Stimulated activated naive B cell treated with anti-CD40 and anti-IgM and Interleukin-4, amounts not matched to agents 10 μg/mL and 1 μg/mL and 100 μg/mL, for 72 hours (primary cell): ENCODE measurements at places on chromosomes 11 and 22.

DNA sequence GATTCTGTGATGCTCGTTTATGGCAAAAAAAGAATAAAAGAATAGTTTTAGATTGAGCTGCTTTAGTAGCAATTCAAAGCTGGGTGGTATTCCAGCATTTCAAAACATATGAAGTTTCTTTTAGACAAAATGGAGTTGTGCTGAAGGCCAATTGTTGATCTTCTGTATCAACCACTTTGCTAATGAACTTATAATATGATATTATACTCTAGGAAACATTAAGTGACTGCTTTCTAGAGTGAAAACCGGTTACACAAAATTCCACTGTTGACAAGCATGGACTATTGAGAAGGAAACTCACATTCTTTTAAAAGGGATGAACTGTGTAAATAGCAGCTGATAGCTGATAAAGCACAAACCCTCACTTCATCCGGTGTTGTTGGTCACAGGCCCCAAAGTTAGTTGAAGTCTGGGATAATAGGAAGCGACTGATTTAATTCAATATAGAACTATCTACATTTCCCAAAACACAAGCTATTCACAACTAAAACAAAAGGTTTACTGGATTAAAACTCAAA lies 255.1 kb downstream of the CADM1 start:
- H3K27ac ChIP-seq: no peak overlapping the region
- DNase-seq: no peak
- H3K4me1 ChIP-seq: no peaks in the 10 kb centered on the region
- no peak overlapping the region for H3K4me3 ChIP-seq
- no peaks in the 10 kb centered on the region for H3K27me3 ChIP-seq

DNA sequence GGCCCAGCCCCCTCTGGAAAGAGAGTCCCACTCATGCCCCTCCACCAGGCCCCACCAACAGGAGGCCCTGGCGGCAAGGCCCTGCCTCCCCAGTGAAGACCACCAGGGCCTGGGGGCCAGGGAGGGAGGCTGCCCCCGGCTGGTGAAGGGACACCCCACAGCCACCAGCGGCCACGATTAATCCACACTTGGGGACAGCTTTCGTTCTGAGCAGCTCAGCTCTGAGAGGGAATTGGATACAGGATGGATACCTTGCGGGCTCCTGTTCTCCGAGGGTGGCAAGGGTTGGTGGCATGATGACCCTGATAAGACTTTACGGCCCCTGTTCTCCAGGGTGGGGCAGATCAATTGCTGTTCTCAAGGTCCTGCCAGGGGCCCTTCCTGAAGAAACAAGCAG lies 6.9 kb upstream of the NLRP6 start:
- H3K4me1 ChIP-seq: peaks cover 58% of the 10 kb centered on the region
- no peak overlapping the region for H3K27ac ChIP-seq
- no peak overlapping the region for H3K4me3 ChIP-seq
- no peaks in the 10 kb centered on the region for H3K27me3 ChIP-seq
- no peak for DNase-seq

GRCh38 chr11:105152560-105152959 lies 13.0 kb upstream of the CARD18 start:
- no peaks in the 10 kb centered on the region for H3K36me3 ChIP-seq
- no peaks in the 10 kb centered on the region for H3K27me3 ChIP-seq
- H3K27ac ChIP-seq: no peak overlapping the region
- no peak overlapping the region for H3K4me3 ChIP-seq
- no peaks in the 10 kb centered on the region for H3K4me1 ChIP-seq

DNA sequence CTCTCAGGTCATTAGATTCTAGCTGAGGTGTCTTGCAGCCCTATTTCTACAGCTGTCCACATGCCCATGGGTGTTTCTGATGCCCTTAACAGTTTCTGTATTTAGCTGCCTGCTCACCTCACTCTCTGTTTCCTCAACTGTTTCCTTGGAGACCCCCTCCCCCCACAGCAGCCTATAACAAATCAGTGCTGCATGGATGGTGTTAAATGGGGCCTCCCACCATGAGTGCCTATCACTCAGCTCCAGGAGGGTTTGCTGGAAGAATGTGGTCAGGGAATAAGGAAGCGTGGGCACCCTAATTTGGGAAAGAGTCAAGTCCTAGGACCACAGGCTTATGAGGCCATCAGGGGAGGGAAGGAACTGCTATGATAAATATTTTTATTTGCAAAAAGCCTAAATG lies 8.6 kb downstream of the KLHL35 start:
- peaks cover 19% of the 10 kb centered on the region for H3K27me3 ChIP-seq
- no peak for DNase-seq
- H3K27ac ChIP-seq: no peak overlapping the region
- H3K4me1 ChIP-seq: peaks cover 8% of the 10 kb centered on the region
- H3K36me3 ChIP-seq: peaks cover 39% of the 10 kb centered on the region
- H3K4me3 ChIP-seq: no peak overlapping the region

- DNase-seq: no peak
- no peak overlapping the region for H3K4me3 ChIP-seq
- H3K4me1 ChIP-seq: no peaks in the 10 kb centered on the region
- peaks cover 19% of the 10 kb centered on the region for H3K27me3 ChIP-seq
Measured at GRCh38 chr22:26182723-26183122, 13.5 kb downstream of the SEZ6L start.

DNA sequence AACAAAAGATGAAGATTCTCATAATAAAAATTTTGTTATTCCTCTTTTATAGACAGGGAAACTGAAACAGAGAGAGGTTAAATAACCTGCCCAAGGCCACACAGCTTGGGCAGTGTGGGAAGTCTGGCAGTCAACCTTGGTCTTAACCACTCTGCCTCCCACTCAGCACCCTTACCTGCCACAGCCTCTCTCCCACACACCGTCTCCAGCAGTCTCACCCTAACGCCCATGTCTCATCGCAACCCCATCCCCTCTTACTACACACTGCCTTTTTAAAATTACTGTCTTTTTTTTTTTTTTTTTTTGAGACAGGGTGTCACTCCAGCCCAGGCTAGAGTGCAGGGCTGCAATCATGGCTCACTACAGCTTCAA lies 25.0 kb downstream of the ARRB1 start:
- H3K27me3 ChIP-seq: no peaks in the 10 kb centered on the region
- no peak overlapping the region for H3K4me3 ChIP-seq
- peaks cover 5% of the 10 kb centered on the region for H3K4me1 ChIP-seq
- H3K36me3 ChIP-seq: no peaks in the 10 kb centered on the region
- DNase-seq: no peak

DNA sequence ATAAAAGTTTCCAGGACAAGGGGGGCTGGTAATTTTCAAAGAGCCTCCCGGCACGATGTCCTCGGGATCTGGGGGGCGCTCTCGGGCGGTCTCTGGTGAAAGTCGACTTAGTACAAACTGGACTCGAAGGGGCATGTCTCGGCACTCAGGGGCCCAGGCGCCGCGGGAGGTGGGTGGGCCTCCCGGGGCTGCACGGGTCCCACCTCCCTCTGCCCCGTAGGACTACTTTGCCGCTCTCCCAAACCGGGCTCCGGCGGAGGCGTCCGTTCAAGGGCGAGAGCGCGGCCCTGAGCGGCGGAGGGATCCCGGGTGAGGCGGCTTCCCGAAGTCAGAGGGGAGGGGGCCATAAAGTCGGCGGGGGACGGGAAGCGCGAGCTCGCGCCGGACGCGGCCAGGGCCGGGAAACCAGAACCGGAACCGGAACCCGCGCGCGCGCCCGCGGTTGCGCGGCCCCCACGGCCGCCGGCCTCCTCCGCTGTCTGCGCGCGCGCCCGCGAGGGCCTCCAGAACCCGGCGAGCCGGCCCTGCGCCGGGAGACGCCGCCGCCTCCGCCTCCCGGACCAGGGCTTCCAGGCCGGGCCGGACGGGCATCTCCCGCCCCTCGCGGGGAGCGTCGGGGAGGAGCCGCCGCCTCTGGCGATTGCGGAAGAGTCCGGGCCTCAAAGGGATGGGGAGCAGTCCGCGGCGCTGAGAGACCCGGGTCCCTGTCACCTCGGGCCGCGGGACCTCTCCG lies at the start of gene ARHGEF12:
Gene ARHGEF12, plus strand, starts transcription at position 506 of the 733 bp plus-strand sequence. CDS start 831 bp downstream, outside the sequence.
- H3K27me3 ChIP-seq: peaks cover 45% of the 10 kb centered on the region
- peak within 1 kb of the TSS; percentile 92 for H3K4me3 ChIP-seq
- H3K4me1 ChIP-seq: peaks cover 29% of the 10 kb centered on the region
- H3K36me3 ChIP-seq: peaks cover 4% of the 10 kb centered on the region
